Hair follicular keratinocyte (primary cell): ENCODE measurements at places on chromosomes 3 and 15. TPM values are rescaled to one million over a fixed set of nuclear protein-coding genes. Genes with fewer than 3 reads are reported as not detected.

PLCL2 gene
- total RNA-seq: 0.08 and 1.1 TPM in 2 replicates

EOMES gene
- total RNA-seq: 1.9 and 2.7 TPM in 2 replicates

ATP13A5 gene
- not detected in 2 replicates for total RNA-seq

RTP3 gene
- not detected in 2 replicates for total RNA-seq

ITIH1 gene
- not detected in 2 replicates for total RNA-seq
